ENCODE measurements at places on chromosomes 5 and 9.

DNA sequence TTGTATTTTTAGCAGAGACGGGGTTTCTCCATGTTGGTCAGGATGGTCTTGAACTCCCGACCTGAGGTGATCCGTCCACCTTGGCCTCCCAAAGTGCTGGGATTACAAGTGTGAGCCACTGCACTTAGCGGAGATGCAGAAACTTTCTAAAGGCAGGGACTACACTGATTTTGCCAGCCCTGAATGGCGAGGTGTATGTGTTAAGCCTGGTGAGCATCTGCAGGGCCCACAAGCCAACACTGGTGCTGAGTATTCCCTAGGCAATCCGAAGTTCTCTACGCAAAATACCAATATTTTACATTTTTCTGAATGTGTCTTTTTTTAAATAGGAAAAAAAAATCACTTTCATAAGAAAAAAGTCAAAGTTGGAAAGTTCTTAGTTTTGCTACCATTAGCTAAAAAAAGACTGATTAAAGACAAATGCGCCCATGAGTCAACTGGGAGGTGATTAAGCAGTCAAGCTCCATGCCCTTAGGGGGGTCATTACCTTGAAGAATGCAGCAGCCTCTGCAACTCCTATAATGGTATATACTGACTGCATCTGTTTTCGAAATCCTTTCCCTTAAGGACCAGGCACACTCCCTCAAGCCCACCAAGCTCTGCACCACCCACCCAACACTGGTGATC, 502.8 kb downstream of the BNC2 start:
- DNase-seq: no peak

DNA sequence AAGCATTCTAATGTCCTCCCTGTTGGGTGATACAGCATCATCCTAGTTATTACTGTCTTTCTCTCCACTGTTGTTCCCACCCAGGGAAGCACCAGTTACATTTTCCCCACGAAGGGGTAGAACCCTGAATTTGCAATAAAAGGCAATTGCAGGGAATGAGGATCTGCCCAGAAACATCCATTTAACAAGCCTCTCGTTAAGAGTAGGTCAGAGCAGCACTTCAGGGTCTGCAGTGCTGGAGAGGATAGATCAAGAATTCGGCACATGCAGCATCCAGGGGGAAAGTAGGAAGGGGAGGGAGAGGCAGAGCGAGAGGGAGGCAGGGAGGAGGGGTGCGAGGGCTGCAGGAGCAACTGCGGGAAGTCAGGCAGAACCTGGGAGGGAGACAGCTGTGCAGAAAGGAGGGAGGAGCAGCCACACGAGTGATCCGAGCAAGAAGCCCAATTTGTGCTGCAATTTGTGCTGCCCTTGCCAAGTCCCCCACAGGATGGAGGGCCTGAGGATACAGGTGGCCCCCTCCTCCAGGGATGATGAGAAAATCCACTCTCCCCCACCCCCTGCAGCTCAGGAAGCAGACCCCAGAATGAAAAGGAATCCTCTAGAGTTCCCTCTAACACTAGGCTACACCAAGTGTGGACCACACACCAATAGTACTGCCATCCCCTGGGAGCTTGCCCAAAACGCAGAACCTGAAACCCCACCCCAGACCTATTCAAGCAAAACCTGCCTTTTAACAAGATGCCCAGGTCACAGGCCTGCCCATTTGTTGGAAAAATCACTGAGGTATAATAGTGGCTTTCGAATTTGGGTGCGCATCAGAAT, 62.2 kb downstream of the EPB41L4B start:
- DNase-seq: no peak

DNA sequence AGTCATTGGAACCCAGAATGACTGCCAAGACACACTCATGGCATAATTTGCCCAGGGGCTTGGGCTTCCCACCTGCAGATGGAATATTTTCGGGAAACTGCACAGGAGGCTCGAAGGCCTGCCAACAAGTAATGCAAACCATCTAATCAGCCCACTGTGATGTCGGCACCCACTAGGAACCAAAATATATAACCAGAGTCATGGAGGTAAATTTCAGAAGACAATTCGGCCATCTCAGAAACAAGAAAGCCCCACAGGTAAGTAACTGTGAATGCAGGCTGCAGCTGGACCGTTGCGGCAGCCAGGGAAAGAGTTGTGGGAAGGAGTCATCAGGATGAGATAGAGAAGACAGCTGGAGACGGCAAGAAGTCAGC, 264.4 kb downstream of the SYK start:
- DNase-seq: no peak

- no peak for DNase-seq
Measured at GRCh38 chr5:44987026-44987425, 178.3 kb downstream of the MRPS30 start.

DNA sequence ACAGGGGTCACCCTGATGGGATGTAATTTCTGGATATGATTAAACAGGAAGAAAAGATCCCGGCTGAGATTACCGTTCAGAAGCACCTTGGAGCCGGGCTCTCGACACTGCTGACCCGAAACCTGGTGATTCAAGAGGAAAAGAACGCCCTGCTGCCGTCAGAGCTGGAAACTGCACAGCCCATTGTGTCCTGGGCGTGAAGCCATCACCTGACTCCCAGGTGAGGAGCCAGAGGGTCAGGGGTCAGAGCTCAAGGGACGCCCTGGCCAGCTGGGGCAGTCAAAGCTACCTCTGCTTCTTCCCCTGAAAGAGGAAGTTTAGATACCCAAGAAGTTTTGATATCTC, 17.8 kb upstream of the SLC12A7 start:
- no peak for DNase-seq

- DNase-seq: no peak
Measured at GRCh38 chr5:159582756-159583541, 252.7 kb upstream of the IL12B start.

DNA sequence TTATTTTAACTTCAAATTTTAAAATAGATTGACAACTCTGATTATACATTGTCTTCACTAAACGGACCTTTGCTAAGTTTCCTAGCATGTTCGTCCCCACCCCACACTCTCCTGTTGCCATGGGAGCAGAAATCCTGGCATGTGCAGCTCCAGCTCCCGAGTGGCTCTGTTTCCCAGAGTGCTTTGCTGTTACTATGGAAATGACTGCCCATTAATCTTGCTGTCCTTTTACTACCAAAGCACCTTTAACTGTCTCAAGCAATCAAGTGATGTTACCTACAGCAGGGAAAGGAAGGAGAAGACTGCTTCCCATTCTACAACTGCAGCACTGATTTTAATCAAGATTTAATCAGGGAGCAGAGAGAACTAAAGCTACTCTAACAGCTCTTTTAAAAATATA, 212.0 kb upstream of the KIF2A start:
- DNase-seq: no peak

DNA sequence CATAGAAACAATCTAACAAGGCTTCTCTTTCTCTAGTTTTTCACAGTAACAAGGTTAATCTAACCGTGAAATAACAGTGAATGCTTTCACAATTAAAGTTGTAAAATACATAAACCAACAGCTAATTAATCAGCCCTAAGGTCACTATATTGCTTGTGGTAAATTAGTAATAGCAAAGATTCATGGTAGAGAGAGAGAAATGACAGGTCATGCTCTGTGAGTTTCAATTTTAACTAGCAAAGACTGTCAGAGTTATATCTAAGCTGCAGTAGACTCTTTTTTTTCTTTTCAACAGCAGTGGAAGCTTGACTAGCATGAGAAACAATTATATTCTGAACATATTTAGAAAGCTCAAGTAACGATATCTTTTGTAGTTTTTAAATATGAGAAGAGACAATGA, 1068.0 kb downstream of the MAT2B start:
- no peak for DNase-seq
